Fibroblast of skin of abdomen (primary cell): ENCODE measurements at places on chromosomes 4 and X.

DNA sequence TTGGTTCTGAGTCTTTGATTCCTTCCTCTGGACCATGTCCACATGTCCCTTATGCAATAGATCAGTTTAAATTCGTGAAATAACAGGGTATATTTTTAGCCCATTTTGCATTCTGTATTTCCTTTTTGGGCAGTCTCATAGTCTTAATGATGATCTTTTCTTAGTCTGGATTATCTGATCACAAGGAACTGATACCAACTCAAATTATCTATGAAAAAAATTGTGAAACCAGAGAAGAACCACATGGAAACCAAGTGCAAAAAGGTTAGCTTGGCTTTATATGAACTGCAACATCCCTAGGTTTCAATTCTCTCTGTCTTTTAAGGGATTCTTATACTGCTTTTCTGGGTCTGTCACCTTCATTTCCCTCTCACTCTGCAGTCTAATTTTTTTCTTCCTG, 608.6 kb upstream of the AADAT start:
- no peak for DNase-seq

DNA sequence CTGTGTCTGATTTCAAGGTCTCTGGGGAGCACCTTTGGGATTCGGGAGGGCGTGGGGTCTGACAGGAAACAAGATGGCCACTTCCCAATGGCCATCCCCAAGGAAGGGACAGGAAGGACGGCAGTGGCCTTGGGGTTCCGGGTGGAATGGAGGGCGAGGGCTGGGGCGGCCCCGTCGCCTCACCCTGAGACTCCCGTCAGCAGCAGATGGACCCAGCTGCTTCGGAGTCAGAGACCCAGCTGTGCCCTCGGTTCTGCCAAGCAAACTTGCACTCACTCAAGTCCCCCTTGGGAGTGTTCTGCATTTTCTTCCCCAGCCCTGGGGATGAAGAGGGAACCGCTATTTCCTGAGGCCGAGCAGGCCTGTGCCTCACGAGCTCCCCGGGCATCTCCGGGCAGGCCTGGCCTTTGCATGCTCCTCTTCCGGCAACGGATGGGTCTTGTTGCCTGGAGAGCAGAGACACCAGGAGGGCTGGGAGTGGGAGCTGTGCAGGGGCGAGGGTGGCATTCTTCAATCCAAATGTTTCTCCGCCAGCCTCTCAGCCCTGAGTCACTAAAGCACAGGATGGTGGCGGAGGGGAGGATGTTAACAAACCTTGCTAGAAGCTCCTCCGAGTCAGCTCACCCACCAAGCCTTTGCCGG, 6.8 kb upstream of the DUSP9 start:
- DNase-seq: no peak

DNA sequence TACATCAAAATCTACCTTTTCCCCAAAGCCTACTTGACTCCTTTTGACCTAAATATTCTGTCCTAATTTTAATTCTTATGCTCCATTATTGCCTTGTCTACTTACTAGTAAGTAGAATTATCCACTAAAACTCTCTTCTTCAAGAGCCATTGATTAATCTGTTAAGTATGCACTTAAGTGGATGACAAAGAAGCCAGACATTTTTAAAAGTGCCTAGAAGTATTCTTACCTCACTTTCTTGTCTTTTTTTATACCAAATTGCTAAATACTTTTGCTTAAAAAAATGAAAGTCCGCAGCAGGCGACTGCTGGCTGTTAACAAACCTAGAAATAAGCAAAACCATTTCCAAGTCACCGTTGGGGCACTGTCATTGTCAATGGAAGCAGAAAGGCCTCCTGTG, 20.1 kb upstream of the FRMPD4 start:
- peak; percentile 9 for DNase-seq

DNA sequence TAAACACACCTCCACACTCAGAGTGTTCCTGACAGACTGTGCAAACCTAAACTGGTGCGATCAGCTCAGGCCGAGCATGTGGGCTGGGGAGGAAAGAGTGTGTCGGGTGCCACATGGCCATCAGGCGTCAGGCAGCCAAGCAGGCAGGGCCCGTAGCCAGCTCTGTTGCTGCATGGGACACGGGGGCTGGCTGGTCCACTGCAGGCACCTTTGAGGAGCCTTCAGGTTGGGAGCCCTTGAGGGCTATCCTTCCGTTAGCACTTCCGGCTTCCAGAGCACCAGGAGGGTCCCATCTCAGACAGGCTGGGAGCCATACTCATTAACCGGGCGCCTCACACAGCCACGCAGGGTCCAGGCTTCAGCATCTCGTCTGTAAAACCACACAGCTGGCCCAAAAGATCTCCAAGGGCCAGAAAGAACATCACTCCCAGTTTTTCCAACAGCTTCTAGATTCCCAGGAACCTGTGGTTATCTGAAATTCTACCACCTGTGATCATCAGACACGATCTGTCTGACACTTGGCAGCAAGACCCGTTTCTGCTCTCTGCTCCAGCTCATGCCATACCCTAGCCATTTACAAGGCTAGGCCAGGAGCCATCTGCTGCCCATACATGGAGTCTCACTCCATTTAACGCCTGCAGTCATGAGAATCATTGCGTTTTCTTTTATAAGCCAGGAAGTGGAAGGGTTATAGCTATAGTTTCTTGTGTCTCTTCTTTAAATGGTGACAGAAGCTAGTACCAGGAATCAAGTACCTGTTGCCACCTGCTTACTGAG, 87.5 kb downstream of the NSUN7 start:
- DNase-seq: no peak

GRCh38 chr4:139684351-139684750, 18.7 kb downstream of the MGST2 start:
- peak; percentile 56 for DNase-seq

DNA sequence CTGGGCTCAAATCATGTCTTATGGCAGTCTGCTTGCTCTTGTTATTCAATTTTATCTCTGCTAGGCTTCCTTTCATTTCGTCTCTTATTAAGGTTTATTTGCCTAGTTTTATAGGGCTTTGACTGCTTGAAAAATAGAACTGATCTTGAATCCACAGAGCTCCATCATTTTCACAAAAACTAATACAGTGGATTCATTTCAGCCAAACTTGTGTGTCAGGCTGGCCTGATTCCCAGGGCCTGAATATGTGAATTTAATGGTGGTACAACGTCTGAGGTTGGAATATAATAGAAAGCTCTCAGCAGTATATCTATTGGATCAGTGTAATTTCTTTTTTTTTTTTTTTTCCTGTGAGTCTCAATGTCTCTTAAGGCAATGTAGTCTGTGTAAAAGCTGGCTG, 123.3 kb downstream of the POU4F2 start:
- DNase-seq: no peak

- peak; percentile 8 for DNase-seq
Observed at GRCh38 chr4:119550857-119551532, 77.6 kb downstream of the PDE5A start.

- no peak for DNase-seq
Observed at GRCh38 chrX:53714580-53715345, 28.2 kb upstream of the HUWE1 start.

GRCh38 chr4:122803788-122804208, 22.8 kb upstream of the FGF2 start:
- DNase-seq: no peak

DNA sequence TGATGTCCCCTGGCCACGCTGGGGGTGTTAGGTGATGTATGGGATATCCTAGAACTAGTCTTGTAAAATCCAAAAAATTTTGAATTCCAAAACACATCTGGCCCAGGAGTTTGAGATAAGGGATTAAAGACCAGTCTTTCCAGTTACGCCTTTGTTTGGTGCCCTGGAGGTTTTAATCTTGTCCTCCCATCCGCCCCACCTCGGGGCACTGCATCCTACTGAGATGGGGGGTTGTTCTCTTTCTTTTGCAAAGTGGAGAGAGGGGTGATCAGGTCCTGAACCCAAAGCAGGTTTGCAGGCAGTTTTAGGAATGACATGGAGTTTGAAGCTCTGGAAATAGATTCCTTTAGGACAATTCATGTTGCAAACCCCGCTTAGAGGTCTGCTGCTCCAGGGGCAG, 1.8 kb downstream of the SUV39H1 start:
- DNase-seq: no peak

DNA sequence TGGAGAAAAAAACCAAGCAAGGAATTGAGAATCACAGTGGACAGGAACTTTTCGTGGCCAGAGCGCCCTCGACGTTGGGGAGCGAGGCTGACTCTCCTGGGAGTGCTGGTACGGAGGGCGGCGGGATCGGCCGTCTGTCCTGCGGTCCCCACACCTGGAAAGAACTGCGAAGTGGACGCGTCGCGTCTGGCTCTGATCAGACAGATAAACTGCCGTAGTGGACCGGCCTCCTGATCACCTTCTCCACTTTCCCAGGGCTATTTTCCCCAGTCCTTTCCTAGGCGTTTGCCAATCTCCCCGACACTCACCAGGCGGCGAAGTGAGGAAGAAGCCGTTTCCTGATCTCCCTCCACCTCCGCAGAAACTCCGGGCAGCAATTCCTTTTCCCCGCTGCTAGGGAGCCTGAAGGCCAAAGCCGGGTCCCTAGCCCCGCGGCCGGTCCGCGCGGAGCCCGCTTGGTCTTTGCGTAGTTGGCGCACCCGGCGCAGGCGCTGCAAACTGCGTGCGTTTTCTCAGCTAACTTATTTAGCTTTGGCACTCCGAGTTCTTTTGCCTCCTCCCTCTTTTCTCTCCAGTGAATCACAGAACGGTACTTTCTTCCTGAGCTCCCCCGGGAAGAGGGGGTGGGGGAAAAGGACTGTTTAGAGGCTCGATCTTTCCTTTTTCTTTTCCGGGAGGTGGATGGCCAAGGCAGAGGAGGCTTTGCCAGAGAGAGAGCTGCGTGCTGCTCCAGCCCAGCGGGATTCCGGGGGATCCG, at the start of gene ARSJ:
Gene ARSJ (minus strand): TSS at position 500 of the 757 bp plus-strand sequence. CDS start 813 bp downstream, outside the sequence.
- DNase-seq: peak; percentile 90

DNA sequence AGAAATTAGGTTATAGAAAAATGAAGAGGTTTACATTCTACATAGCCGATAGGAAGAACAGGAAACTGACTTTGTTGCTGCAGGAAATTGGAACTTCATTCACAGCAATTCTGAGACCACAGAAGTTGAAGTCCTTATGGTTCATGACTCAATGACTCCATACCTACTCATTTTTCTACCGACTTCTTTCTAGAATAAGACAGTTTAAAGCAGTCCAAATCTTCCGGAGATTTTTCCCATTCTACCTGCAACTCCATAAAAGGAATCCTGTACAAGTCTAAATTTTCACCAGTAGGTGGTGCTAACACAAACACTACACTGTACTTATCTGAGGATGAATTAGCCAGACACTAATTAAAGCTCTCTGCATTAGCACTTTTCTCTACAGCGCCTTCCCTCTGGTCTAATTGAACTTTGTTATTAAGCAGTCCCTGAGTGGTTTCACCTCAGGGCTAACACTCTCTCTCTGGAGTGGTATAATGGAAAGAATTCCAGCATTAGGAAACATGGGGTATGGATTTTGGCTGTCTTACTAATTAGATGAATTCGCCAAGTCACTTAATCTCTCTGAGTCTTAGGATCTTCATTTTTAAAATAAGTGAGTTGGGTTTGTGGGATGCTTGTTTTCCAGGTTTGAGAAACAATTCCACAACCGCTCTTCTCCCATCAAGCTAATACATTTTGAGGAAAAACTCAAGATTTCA, 167.9 kb downstream of the SMIM20 start:
- peak; percentile 40 for DNase-seq

DNA sequence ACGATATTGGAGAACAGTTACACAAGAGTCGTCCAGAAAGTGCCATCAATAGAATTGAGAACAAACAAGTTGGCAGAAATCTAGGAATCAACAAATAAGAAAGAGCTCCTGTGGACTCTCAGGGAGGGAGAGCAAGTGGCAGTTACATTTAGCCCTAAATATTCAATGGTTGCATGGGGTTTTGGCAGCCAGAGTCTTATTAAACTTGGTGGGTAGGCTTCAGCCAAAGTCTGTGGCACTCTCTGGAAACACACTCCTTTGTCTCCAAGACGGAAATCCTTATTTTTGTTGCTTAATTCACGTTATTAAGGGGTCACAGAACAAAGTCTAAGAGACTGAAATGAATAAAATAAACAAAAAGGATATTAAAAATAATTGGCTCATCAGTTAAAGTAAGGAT, 742.2 kb upstream of the ATOH1 start:
- DNase-seq: no peak

GRCh38 chr4:53076374-53076958, 214.3 kb downstream of the RASL11B start:
- no peak for DNase-seq

DNA sequence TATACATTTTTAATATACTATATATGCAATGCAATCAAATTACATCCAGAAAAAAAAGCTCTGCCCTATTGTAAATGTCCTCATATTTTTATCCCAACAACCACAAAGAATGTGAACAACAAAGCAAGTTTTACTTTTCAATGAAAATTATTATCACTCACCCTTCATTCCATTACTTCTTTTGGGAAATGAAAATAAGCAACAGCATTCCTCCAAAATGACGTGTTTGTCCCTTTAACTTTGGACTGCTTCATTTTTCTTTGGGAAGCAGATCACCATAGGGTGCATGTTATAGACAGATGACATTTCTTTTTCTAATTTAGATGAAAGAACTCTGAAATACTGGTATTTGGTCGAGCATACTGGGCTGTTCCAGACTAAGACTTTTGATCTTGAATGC, 667.1 kb upstream of the BOD1L1 start:
- DNase-seq: peak; percentile 7

DNA sequence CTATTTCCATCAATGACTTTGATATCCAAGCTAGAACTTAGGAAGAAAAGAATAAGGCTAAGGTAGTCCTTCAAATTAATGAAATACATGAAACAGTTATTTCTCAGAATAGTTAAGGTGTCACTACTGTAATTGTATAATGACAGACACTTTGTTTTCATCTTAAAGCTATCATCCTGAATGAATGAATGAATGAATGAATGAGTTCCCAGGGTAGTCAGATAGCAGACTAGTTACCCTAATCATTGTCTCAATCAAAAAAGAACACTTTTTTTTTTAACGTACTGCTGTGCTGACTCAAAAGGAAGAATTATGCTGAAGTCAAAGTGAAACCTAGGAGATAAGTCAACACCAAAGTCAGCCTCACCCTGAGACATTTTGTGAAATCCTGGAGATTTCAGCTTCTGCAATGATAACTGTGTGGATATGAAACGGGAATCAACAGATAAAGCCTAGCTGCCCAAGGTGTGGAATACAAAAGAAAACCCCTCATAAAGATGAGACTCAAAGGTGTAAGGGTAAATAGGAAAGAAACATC, 68.3 kb upstream of the CNKSR2 start:
- no peak for DNase-seq

- no peak for DNase-seq
Observed at GRCh38 chr4:6917461-6918271, 8.0 kb downstream of the TBC1D14 start.

DNA sequence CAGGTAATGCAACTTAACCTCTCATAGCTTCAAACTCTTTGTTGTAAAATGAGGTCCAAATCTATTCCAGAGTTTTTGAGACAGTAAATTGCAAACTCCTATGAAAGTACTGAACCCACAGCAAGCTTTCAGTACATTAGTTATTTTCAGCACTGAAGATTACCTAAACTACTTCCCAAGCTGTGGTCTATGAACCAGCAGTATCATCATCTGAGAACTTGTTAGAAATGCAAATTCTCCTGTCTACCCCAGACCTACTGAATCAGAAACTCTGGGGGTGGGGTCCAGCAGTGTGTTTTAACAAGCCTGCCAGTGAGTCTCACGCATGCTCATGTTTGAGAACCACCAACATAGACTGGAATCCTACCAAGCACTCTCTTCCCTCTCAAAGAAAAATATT, 5.7 kb upstream of the CASP6 start:
- DNase-seq: no peak
